Choroid plexus epithelial cell (primary cell): ENCODE measurements at places on chromosomes 3 and 15.

DNA sequence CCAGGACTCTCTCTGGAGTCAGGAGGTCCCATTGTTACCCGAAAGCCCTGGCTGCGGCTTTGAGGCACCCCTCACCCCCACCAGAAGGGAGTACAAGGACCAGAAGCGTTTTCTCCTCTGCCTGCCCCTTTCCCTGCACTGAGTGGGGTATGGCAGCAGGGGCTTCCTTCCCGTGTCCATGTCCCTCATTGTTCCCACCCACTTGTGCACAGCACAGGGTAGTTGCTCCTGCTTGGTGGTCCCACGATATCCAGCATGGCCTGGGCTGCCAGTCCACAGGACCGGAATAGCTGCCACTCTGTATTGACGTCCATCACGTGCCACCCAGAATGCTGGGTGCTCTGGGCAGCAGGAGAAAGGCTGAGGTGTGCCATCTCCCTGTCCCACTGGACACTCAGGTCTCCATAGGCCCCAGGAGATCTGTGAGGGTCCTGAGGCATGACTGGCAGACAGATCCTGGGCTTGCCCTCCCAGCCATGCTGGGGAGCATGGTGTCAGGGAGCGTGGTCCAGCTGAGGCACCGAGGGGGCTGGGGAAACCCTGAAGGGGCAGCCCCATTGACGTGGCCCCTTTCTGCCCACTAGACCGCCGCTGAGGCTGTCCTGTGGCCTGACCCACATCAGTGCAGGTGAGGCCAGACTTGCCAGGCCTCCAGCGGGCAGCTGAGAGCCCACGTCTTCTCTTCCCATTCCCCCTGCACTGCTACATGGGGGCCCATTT lies 45.3 kb upstream of the SEC22A start:
- DNase-seq = no peak

DNA sequence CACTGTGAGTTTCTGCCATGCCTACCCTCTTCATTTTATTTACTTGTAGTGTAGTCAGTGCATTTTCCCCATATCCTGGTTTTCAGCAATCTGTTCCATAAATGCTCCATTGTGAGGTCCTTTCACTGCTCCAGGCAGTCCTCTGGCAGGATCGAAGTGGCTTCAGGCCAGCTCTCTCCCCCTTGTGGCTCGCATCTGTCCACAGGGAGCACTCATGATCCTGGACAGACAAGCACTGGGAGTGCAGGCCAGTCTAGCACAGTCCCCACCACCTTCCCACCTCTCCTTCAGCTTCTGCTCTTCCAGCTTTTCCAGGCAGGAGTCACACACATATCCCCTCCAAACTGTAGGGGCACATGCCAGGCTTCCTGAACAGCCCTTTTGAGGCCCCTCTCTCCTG lies 173.6 kb downstream of the PPM1L start:
- peak; percentile 12 for DNase-seq

DNA sequence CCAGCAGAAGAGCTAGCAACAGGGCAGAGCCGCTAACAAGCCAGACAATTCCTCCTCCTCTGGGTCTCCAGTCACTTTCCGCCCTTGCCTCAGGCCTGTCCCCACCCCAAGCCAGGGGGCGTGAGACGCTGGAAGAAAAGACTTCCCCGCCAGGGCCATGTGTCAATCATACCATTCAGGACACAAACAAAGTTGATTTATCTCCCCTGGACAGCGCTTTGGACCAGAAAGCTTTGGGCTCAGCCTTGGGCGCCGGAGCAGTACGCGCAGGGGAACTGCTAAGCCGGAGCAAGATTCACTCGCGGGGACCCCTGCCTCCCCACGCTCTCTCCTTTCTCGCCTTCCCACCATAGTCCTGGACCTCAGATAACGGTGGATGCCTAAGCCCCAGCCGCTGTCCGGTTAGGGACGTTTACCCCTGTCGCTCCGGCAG lies 479 bp downstream of the LRRC2 start:
- DNase-seq = no peak

DNA sequence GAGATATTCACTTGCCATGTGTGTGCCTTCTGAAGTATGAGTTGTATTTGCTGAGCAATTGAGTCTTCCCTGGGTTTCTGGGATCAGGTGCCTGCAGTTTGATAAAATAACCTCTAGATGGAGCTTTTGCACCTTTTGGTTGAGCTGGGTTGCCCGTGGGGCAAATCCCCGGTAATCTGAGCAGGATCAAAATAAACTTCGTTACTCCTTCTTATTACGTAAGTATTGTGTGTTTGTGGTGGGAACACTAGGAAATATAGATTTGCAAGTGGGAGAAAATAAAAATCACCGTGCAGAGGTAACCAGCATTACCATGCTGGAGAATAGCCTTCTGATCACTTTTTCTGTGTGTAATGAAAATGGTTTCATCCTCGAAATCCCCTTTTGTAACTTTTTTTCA lies 277.4 kb upstream of the NR2E3 start:
- DNase-seq = peak; percentile 57

GRCh38 chr15:58473724-58474123 lies 41.9 kb downstream of the LIPC start:
- peak; percentile 91 for DNase-seq

DNA sequence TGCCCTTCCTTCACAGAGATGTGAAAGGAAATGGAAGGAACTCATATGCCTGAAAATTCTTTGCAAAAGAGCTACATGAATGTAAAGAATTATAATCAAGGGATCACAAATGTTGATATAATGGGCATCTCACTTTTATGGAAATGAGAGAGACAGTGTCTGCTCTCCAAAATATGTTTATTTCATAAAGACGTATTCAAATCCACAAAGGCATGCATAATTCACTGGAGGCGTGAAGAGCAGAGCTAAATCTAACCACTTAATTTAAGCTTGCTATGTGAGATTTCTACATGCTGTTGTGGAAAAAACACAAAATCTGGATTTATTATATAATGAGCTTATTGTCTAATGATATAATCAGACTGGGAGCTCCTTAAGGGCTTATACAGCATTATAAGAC lies 469.1 kb downstream of the RAP2B start:
- DNase-seq = no peak

DNA sequence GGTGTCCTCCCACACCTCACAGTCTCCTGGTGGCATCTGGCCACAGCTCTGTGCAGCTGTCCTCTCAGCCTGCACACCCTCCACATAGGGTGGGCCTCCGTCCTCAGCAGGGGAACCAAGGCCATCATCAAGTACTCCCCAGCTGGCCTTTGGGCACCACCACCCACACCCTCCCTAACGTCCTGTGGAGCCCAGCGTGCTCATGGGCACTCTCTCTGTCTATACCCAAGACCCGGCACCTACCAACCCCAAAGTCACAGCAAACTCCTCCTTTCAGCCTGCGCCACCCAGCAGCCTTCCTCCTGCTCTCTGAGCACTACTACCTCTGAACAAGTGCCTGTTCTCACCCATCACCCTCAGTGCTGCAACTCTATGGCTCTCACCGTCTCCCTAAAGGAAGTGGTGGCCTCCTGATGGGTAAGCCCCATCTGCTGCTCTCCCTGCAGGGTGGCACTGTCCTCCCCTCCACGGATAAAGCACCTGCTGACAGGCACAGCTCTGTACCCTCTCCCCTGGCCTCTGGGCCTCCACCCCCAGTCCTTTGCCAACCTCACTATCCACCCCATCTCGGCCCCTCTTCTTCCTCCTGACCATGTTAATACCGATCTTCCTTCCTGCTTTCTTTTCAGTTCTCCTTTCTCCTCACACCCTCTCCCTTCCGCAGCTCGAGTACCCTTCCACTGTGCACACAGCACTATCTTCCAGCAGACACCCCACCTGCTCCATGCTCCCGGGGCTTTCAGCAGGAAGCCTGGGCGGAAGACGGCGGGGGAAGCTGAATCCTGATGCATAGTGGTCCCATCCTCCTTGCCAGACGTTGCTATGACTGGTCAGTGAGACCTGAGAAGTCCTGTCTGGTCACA lies 31.5 kb downstream of the SLC41A3 start:
- no peak for DNase-seq

DNA sequence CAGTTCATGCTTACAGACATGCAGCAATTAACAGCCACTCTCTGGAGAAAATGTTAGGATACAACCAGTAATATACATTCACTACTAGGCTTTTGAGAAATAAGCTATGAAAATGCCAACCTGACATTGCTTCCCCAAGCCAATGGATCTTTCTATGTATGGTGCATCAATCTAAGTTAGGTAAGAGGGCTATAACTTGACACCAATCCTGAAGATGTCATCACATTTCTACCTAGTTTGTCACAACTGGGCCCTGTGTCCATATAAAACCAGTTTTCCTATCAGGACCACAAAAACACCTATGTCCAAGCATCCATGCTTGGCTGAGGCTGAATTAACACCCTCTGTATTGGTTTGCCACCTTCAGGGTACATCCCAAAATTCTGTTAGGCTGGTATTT lies 13.8 kb upstream of the GPX1 start:
- DNase-seq = no peak

GRCh38 chr3:31758322-31758965 lies 222.6 kb downstream of the OSBPL10 start:
- no peak for DNase-seq

DNA sequence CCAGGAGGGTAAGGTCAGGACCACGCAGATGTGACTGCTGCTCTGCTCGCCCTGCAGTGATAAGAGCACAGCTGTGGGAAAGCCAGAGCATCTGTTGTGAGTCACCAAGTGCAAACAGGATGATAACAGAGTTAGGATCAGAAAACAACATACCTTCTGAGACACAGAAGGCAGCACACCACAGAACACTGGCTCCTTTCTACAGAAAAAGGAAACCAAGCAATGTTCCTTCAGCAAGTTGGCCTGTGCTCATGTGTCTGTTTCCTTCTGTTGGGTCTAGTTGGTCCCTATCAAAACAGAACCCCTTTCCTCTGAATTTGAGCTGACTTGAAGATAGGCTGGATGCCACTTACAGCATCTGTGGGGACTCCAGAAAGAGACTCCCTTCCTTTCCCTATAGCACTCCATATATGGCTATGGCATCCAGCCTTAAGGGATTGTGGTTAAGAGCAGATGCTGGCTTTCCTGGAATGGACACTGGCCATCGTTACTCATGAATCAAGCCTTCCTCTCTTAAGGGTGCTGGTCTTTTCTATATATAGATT lies 440.7 kb upstream of the THBS1 start:
- DNase-seq = peak; percentile 92

GRCh38 chr15:40731034-40731433 lies 24.0 kb downstream of the RMDN3 start:
- peak; percentile 71 for DNase-seq

DNA sequence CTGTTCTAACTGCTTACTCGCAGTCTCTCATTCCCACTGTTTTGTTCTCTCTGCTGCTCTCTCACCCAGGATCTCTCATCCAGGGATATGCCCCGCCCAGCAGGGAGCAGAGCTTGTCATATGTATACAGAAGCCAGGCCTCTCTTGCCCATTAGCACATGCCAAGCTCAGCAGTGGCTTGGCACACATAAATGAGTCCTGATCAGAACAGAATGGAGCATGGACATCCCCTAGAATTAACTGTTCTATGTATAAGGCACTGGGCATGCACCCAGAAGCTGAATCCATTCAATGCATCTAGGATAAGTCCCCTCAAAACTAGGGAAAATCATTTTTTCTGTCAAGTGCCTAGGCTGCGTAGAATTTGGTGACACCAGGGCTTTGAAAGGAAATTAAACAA lies 61.6 kb downstream of the IGSF11 start:
- DNase-seq = no peak

DNA sequence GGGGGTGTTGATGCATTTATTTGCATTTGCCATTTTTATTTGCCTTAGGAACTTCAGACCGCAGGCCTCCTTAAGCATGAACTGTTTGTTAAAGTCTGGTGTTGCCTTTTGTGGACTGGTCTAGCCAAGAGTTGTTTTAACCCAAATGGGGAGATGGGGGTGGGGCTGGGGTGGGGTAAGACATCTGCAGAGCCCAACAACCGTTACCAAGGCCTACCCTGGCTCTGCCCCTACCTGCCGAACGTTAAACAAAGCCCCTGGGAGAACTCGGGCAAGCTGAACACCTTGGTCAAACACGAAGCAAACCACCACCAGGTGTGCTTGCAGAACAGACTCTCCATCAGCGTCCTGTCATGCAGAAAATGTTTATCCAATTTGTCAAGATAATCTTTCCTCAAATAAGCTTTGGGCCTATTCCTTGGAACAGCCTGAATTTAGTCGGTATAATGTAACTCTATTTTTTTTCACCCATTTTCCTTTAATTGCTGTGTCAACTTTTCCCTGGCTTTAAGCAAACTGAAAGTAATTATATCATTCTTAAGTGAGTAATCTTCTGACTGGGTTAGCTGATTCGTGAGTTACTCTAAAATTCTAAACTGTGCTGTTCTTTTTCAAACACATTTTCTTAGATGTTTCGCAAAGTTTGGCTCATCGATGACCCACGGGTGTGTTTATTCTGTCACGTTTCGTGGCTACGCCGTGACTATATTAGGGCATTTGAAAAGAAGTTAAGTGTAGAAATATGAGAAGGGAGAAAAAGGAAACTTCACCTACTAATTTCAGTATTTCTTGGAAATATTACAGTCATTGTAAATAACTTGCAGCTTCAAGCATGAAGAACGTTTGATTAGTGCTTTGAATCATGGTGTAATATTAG lies 127.6 kb downstream of the SOX2 start:
- DNase-seq = no peak

GRCh38 chr15:53193149-53193548 lies 403.0 kb upstream of the ONECUT1 start:
- DNase-seq = peak; percentile 12

DNA sequence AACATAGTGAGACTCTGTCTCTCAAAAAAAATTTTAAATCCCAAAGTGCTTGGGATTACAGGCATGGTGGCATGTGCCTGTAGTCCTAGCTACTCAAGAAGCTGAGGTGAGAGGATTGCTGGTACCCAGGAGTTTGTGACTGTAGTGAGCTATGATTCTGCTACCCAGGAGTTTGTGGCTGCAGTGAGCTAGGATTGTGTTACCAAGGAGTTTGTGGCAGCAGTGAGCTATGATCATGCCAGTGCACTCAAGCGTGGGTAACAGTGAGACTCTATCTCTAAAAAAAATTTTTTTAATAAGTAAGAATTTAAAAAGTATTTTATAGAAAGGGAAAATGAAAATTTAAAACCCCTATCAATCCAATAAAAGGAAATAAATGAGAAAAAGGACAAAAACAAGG lies 69.5 kb downstream of the FAIM start:
- no peak for DNase-seq
